ENCODE measurements at places on chromosomes 7 and 10. TPM values are rescaled to one million over a fixed set of nuclear protein-coding genes. Genes with fewer than 3 reads are reported as not detected.
A peak's percentile ranks its signal among the peaks of the same experiment; 100 is the strongest.

Gene ZP3
- 1.4 TPM for total RNA-seq

Gene TMEM236
- 0.14 TPM for total RNA-seq

Gene NEUROD6
- not detected for total RNA-seq

Gene DGKI
- 6.3 TPM for total RNA-seq

GRCh38 chr7:126791306-126791705 is 461.4 kb downstream of the GRM8 start:
- H3K4me3 ChIP-seq, result no peak overlapping the region
- H3K27me3 ChIP-seq, result no peaks in the 10 kb centered on the region
- DNase-seq, result peak; percentile 49
- H3K27ac ChIP-seq, result no peak overlapping the region
- H3K4me1 ChIP-seq, result no peaks in the 10 kb centered on the region
- H3K36me3 ChIP-seq, result no peaks in the 10 kb centered on the region

GRCh38 chr7:78413568-78413967 is 615.0 kb downstream of the PHTF2 start:
- DNase-seq, result no peak
- no peaks in the 10 kb centered on the region for H3K36me3 ChIP-seq
- no peaks in the 10 kb centered on the region for H3K27me3 ChIP-seq
- H3K4me3 ChIP-seq, result no peak overlapping the region
- H3K27ac ChIP-seq, result no peak overlapping the region

DNA sequence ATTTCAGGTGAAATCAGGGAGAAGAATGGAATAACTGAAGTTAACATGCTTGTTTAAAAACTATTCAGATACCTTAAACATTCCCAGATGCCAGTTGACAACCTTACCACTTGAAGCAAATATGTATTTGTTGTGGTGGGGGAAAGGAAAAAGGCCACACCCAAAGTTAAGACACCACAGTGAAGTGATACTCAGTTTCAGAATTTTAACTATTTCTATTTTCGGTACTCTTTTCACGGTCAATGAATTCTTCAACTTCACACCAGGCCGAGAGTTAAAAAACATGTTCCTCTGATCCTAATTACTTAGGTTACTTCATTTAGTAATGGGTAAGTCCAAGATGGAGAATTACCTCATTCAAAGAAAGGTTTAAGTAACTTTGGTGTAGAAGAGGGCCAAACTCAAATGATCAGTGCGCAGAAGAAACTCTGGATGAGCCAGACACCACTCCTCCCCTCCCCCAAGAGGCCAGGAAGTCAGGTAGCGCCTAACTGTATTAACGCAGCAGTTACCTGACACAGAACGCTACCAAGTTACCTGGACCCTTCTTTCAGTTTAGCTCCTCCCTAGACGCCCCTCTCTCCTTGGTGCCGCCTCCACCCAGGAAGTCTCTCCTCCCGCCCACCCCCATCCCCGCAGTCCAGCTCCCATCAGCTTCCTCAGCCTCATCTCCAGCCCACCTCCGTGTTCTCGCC is 700 bp downstream of the MTPN start:
- no peaks in the 10 kb centered on the region for H3K27me3 ChIP-seq
- peak overlapping the region; percentile 85 for H3K27ac ChIP-seq
- peak overlapping the region; percentile 94 for H3K4me3 ChIP-seq

GRCh38 chr10:120385992-120386391 is 71.0 kb upstream of the PLPP4 start:
- no peaks in the 10 kb centered on the region for H3K36me3 ChIP-seq
- H3K4me3 ChIP-seq, result no peak overlapping the region
- H3K27ac ChIP-seq, result no peak overlapping the region
- peaks cover 13% of the 10 kb centered on the region for H3K4me1 ChIP-seq
- DNase-seq, result no peak

GRCh38 chr10:91908337-91909116 is 759 bp downstream of the FGFBP3 start:
- H3K4me1 ChIP-seq, result peaks cover 3% of the 10 kb centered on the region
- H3K36me3 ChIP-seq, result no peaks in the 10 kb centered on the region
- no peak overlapping the region for H3K27ac ChIP-seq
- H3K4me3 ChIP-seq, result peak overlapping the region; percentile 79
- DNase-seq, result peak; percentile 65
- no peaks in the 10 kb centered on the region for H3K27me3 ChIP-seq

GRCh38 chr10:110147961-110148360 is 59.4 kb upstream of the MXI1 start:
- peaks cover 3% of the 10 kb centered on the region for H3K27me3 ChIP-seq
- DNase-seq, result no peak
- no peak overlapping the region for H3K27ac ChIP-seq
- no peaks in the 10 kb centered on the region for H3K36me3 ChIP-seq
- H3K4me3 ChIP-seq, result no peak overlapping the region

- H3K4me1 ChIP-seq, result no peaks in the 10 kb centered on the region
- no peak for DNase-seq
- no peaks in the 10 kb centered on the region for H3K36me3 ChIP-seq
- no peak overlapping the region for H3K4me3 ChIP-seq
- H3K27ac ChIP-seq, result no peak overlapping the region
These were observed 18.4 kb upstream of the CUBN start for GRCh38 chr10:17147884-17148489.

- H3K36me3 ChIP-seq, result no peaks in the 10 kb centered on the region
- no peaks in the 10 kb centered on the region for H3K27me3 ChIP-seq
- no peak overlapping the region for H3K27ac ChIP-seq
- H3K4me3 ChIP-seq, result no peak overlapping the region
- H3K4me1 ChIP-seq, result peaks cover 6% of the 10 kb centered on the region
- DNase-seq, result peak; percentile 28
These were observed 17.6 kb upstream of the AASS start for GRCh38 chr7:122161628-122162027.

GRCh38 chr7:123499211-123499970 is 35.0 kb downstream of the IQUB start:
- no peaks in the 10 kb centered on the region for H3K36me3 ChIP-seq
- H3K4me3 ChIP-seq, result no peak overlapping the region
- peak; percentile 36 for DNase-seq

DNA sequence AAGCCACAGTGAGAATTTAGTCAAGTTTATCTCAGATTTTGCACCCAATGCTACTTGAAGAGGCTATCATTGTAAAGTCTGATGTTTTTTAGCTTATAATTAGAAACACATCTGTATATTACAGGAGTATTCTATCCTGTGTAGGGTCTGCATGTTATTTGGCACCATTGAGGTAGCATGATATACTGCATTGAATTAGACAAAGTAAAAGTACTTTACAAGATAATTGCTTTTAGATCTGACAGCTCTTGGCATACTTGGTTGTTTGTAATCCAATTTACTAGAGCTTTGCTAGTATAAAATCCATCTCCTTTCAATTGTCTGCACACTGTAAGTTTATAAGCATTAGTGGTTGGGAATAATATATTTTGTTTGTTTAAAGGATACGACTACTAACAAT is 714.3 kb downstream of the ANKRD7 start:
- H3K4me1 ChIP-seq, result no peaks in the 10 kb centered on the region
- DNase-seq, result no peak
- no peak overlapping the region for H3K27ac ChIP-seq
- H3K27me3 ChIP-seq, result no peaks in the 10 kb centered on the region
- no peak overlapping the region for H3K4me3 ChIP-seq

DNA sequence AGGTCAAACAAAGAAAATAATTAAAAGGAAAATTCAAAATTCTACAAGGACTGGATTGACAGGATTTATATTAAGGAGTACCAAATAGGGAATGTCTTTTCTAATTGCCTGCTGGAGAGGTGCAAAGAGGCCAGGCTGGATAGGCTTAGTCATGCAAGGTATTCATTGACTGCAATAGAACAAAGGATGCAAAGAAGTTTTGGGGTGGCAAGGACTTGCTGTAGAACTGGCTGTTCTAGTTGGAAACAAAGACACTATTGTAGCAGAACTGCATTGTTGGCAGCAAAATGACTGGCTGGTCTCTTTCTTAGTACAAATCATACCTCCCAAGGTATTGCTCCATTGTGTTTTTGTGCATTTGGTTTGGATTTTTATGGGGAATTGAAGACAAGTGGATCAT is 10.1 kb downstream of the ITGB8 start:
- no peaks in the 10 kb centered on the region for H3K27me3 ChIP-seq
- H3K36me3 ChIP-seq, result peaks cover 2% of the 10 kb centered on the region
- no peak overlapping the region for H3K4me3 ChIP-seq
- no peak for DNase-seq
- H3K4me1 ChIP-seq, result no peaks in the 10 kb centered on the region
- no peak overlapping the region for H3K27ac ChIP-seq

DNA sequence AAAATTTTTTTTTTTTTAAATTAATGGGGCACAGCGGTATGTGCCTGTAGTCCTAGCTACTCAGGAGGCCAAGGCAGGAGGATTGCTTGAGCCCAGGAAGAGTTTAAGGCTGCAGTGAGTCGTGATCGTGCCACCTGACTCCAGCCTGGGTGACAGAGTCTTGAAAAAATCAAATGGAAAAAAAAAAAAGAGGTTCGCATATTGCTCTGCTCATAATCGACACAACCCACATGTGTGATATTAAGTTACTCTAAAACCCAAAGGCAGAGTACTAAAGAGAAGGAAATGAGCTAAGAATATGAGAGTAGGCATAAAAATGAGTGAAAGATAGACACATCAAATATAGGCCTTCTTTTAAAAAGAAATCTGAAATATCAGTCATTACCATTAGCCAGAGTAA is 66.3 kb downstream of the IGF2BP3 start:
- H3K27ac ChIP-seq, result no peak overlapping the region
- H3K27me3 ChIP-seq, result no peaks in the 10 kb centered on the region
- no peak overlapping the region for H3K4me3 ChIP-seq
- DNase-seq, result no peak

DNA sequence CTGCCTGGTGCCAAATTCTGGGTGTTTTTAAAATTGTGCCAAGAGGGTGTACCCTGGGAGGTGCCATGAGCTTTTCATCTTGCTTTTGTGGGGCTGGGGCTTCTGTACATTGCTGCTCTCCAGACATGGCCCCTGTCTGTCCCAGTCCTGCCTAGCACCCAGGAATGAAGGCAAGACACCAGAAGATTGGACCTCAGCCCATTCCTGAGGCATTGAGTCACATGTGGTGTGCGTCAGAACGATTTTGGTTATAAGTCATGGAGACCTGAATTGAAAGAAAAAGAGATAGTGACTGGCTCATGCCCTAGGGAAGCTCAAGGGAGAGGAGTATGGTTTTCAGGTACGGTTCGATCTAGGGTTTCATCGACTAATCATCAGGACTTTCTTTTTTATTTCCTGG is 493.2 kb downstream of the TYW1 start:
- no peaks in the 10 kb centered on the region for H3K4me1 ChIP-seq
- no peak overlapping the region for H3K4me3 ChIP-seq
- no peaks in the 10 kb centered on the region for H3K36me3 ChIP-seq
- H3K27me3 ChIP-seq, result no peaks in the 10 kb centered on the region

- no peak overlapping the region for H3K4me3 ChIP-seq
- H3K4me1 ChIP-seq, result no peaks in the 10 kb centered on the region
- no peaks in the 10 kb centered on the region for H3K36me3 ChIP-seq
- H3K27ac ChIP-seq, result no peak overlapping the region
- peaks cover 3% of the 10 kb centered on the region for H3K27me3 ChIP-seq
- DNase-seq, result no peak
These were observed 98.5 kb downstream of the CARD11 start for GRCh38 chr7:2945171-2945570.

DNA sequence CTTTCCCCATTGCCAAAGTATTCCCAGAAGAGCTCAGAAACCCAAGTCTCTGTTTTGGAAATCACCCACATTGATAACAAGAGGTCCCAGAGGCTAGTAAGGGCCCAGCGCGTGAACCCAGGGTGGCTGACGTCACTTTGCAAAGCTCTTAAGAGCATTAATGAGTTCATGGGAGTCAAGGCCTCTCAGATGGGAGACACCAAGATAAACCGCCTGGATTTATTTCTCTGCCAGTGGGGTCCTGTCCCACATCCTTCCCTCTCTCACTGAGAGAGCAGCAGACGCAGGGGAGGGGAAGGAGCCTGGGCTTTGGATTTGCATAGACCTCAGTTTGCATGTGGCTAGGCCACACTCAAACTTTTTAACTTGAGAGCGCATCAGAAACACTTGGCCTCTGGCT is 184.8 kb upstream of the PDE1C start:
- no peaks in the 10 kb centered on the region for H3K27me3 ChIP-seq
- no peaks in the 10 kb centered on the region for H3K36me3 ChIP-seq
- no peak overlapping the region for H3K4me3 ChIP-seq
- DNase-seq, result no peak

GRCh38 chr7:41193738-41194282 is 509.1 kb downstream of the INHBA start:
- no peaks in the 10 kb centered on the region for H3K27me3 ChIP-seq
- no peak for DNase-seq
- H3K4me3 ChIP-seq, result no peak overlapping the region
- no peak overlapping the region for H3K27ac ChIP-seq
- H3K36me3 ChIP-seq, result no peaks in the 10 kb centered on the region

DNA sequence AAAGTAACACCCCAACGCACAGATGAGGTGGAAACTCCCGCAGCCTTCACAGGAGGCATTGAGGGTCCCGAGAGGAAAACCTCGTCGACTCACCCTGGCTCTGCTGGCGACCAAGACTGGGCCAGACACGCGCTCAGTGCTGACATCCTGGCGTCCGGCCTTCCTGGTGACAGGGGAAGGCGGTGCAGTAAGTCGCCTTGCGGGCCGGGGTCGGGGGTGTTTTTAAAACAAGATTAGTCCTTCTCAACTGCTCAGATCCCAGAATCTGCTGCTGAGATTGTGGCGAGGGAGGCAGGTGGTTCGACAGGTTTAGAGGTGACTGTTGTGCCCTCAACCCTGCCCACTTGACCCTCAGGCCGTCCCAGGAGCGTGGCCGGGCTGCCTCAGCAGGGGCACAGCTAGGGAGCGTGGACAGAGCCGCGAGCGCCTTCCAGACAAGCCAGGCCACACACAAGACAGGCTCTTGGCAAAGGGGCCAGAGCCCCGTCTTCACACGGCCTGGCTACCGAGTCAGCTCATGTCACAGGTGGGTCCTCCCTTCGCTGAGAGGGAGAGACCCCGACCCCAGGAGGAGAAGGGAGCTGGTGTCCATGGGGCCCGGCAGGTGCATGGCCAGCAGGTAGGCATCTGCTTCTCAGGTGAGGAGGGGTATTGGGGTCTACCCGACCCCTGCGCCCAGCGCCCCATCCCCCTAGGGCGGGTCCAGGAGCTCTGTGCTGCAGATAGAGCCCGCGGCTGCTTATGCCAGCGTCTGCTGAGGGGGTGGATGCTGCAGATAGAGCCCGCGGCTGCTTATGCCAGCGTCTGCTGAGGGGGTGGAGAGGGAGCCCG is 81.6 kb downstream of the DNAJB6 start:
- peaks cover 10% of the 10 kb centered on the region for H3K36me3 ChIP-seq
- no peak overlapping the region for H3K4me3 ChIP-seq
- H3K27ac ChIP-seq, result no peak overlapping the region
- no peak for DNase-seq
- peaks cover 3% of the 10 kb centered on the region for H3K4me1 ChIP-seq

DNA sequence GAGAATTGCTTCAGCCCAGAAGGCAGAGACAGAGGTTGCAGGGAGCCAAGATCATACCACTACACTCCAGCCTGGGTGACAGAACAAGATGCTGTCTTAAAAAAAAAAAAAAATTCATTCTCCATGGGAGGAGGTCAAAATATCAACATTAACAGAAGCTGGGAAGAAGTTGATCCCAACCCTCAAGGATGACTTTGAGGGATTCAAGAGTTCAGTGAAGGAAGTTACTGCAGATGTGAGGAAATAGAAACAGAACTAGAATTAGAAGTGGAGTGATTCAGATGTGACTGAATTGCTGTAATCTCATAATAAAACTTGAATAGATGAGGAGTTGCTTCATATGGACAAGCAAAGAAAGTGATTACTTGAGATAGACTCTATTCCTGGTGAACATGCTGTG is 19.7 kb upstream of the RPEL1 start:
- H3K27ac ChIP-seq, result no peak overlapping the region
- no peaks in the 10 kb centered on the region for H3K36me3 ChIP-seq
- no peak overlapping the region for H3K4me3 ChIP-seq
- DNase-seq, result no peak
- no peaks in the 10 kb centered on the region for H3K27me3 ChIP-seq
- H3K4me1 ChIP-seq, result peaks cover 22% of the 10 kb centered on the region
